ENCODE measurements at places on chromosomes 6 and 20.
A peak's percentile ranks its signal among the peaks of the same experiment; 100 is the strongest.

DNA sequence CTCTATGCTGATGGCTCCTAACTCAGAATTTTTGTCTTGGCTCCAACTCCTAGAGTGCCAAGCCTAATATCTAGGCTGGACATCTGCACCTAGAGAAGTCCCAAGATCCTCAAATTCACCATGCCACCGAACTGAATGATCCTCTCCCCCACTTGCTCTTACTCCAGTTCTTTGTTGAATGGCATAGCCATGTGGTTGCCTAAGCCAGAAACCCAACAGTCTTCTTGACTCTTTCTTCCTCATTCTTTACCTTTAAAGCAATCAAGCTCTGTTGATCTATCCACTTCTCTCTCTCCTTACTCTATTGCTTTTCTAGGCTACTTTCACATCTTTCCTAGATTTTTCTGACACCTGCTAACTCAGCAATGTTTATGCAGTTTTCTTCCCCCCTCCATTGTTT lies 126.5 kb upstream of the FOXO3 start:
- no peak for DNase-seq

GRCh38 chr6:76174722-76175121 lies 102.3 kb upstream of the IMPG1 start:
- DNase-seq, result no peak

DNA sequence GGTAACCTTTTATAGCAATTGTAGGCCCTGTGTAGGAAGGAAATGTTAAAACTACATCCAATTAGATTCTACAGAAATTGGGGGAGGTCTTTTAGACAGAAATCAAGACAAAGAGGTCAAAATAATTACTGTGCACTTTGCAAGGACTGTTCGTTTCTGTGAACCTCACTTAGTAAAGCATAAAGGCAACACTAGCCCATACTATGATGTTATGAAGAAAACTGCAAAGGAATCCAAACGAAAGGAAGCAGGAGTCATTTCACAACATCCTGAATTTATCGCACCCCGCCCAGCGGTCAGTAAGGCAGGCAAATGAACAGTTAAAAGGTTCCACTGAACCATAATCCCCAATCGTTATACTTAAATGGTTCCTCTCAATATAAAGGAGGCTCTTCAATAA lies 429.5 kb upstream of the ARID1B start:
- no peak for DNase-seq

DNA sequence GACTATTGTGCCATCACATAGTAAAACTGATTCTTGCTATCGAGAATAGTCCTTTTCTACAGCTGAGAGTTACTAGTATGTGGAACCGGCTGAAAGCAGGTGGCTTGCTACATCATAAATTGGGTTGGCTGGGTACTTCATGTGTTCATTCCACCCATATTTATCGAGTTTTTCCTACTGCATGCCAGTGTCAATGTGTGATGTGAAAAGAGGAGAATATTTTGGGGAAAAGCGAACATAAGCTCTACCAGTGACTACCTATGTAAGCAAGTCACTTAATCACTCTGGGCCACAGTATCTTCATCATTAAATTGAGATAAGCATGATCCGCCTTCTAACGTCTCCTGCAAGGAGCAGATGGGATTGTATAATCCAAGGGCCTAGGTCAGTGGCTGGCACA lies 61.0 kb downstream of the TSHZ2 start:
- DNase-seq, result no peak

GRCh38 chr20:62282877-62283503 lies 19.8 kb upstream of the ADRM1 start:
- peak; percentile 46 for DNase-seq

GRCh38 chr6:157609556-157609955 lies 213.5 kb upstream of the SNX9 start:
- no peak for DNase-seq

GRCh38 chr6:108589244-108589791 lies 28.6 kb downstream of the FOXO3 start:
- DNase-seq, result peak; percentile 75

- no peak for DNase-seq
Observed at GRCh38 chr6:1855890-1856289, 246.2 kb downstream of the FOXC1 start.

- peak; percentile 80 for DNase-seq
Observed at GRCh38 chr20:48668451-48668946, 159.3 kb downstream of the PREX1 start.

DNA sequence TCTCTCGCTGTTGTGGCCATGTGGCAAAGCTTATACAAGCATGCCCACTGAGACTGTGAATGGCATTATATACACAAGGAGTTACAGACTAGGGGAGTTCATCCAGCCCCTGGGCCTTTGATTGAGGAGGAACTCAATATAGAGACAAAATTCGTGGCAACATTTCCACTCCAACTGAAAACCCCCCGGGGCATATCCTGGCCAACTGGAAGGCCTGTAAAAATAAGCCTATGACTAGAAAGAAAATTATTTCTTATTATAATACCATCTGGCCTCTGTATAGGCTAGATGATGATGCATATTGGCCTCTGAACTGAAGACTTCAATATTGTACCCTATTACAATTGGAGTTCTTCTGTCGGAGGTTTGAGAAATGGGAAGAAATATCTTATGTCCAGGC lies 175.5 kb upstream of the GJE1 start:
- no peak for DNase-seq

GRCh38 chr20:49677777-49678758 lies 35.6 kb downstream of the B4GALT5 start:
- no peak for DNase-seq

- DNase-seq, result no peak
Observed at GRCh38 chr6:88105741-88106340, 58.2 kb downstream of the SPACA1 start.

DNA sequence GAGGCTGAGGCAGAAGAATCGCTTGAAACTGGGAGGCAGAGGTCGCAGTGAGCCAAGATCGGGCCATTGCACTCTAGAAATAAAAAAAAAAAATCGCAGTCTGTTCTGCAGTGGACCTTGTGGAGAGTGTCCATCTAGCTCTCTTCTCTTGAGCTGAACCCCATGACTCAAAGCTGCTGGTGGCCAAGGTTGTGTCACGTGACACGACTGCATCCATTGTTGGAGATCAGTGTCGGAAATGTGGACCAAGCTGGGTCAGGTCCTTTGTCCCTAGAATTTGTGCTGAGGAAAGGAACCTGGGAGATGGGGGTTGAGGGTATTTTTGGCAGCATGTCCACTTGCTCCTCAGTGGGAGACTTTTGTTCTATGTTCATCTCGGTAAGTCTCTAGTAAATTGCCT lies 564.8 kb upstream of the CDH4 start:
- no peak for DNase-seq

- DNase-seq, result no peak
Observed at GRCh38 chr20:20096421-20096820, 44.1 kb downstream of the CFAP61 start.

GRCh38 chr20:22449188-22449973 lies 135.0 kb downstream of the FOXA2 start:
- no peak for DNase-seq

GRCh38 chr6:131900231-131900630 lies 50.9 kb downstream of the CCN2 start:
- DNase-seq, result no peak

DNA sequence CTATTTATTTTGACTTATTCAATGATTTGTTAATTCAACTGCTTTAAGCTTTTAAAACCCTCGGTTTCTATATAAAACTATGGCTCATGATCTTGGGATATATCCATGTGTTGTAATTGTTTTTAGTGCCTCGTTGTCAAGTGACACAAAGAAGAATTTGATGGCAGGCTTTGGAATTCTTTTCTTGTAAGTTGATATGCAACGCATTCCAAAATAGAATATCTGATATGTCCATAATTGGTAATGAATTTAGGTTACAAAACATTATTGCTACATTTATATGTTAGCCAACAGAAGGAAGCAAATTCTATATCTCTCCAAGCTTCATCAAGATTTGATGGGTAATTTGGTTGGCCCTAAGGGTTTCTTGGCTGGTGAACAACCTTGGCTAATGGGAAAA lies 220.4 kb upstream of the RIMS1 start:
- DNase-seq, result no peak

DNA sequence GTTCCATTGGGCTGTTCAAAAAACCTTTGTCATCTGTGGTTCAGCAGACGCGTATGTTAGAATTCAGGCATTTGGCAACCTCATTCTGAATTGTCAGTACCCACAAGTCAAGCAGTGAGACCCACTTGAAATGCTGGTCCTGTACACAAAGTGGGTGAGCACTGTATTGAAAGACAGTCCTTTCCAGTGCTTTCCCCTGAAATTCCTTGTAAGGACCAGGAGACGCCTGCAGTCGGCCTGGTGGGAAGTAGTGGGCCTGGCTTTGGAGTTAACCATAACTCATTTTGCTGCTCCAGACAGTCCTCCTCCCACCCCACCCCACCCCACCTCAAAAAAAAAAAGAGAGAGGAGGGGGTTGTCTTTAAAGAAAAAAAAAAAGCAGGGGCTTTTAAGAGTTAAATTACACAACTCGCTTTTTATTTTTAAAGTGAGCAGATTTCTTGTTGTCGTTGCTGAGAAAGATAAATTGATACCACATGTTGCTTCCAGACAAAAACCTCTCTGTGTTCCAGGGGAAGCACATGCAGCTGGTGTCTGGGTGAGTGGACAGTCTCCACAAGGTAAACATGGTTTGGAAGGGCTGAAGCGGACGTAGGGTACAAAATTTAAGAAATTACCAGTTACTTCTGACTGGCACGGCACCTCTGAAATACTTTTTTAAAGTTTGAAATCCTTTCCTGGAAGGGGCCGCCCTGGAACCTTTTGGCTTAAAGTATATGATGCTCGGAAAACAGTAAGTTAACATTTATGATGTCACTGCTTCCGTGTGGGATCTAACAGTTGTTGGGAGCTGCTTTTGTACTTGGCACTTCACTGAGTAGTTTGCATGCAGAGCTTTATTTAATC lies 95.3 kb downstream of the FOXO3 start:
- DNase-seq, result peak; percentile 28

- no peak for DNase-seq
Observed at GRCh38 chr20:24361541-24361940, 107.9 kb upstream of the SYNDIG1 start.

DNA sequence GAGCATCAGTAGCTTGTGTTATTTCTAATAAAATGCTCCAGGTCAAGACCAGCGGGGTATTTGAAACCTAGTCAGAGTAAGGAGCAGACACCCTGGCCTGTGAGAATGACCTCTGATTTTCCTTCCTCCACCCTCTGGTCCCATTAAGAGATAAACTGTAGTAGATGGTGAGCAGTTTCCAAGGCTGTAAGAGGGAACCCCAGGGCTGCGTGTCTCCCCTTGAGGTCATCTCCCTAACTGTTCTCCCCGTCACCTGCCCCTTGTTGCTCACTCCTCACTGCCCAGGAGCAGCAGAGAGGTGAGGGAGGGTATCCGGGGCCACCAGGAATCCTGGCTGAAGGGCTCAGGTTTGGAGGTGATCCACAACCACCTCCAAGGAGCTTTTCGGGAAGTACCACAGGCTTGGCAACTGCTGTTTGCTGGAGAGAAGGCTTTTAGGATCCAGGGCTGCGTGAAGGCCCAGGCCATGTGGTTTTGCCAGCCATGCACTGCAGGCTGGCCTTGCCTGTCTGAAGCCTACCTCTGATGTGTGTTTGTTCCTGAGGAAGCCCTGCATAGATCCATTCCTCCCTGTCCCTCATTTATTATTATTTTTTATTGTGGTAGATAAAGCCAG lies 62.5 kb downstream of the RREB1 start:
- DNase-seq, result no peak

DNA sequence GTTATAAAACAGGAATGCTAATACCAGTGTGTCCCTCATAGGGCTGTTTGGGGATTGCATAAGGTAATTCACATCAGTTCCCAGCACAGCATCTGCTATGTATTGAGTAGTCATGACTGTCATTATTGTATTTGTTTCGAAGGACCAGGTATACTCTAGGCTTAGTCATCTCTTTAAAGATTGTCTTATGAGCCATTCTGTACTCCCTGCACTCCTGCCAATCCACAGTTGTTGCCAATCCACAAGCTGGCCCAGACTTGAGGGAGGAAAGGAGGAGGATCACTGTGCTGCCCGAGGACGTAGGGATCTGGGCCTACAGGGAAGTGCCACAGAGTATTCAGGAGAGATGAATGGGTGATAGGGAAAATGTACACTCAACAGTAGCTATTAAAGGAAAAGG lies 113.0 kb upstream of the TIAM2 start:
- no peak for DNase-seq

- no peak for DNase-seq
Observed at GRCh38 chr6:35876902-35877301, 44.0 kb downstream of the SRPK1 start.

GRCh38 chr6:11434565-11435326 lies 102.8 kb upstream of the TMEM170B start:
- DNase-seq, result no peak

DNA sequence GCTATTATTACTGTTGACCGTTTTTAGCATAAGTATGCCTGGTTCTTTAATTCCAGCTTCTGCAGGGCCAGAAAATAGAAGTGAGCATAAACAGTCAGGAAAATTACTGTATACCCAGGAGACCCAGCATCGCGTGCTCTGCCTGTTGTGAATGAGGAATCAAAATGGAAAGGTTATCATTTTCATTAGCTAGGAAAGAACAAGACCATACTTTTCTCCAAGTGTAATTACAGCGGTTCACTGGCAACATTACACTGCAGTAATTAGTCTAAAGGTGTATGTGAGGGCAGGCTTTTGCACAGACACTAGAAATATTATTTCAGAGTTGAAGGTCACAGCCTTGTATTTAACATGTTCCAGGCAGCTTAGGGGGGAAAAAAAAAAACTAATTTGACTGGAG lies 403.8 kb upstream of the SOX4 start:
- no peak for DNase-seq

DNA sequence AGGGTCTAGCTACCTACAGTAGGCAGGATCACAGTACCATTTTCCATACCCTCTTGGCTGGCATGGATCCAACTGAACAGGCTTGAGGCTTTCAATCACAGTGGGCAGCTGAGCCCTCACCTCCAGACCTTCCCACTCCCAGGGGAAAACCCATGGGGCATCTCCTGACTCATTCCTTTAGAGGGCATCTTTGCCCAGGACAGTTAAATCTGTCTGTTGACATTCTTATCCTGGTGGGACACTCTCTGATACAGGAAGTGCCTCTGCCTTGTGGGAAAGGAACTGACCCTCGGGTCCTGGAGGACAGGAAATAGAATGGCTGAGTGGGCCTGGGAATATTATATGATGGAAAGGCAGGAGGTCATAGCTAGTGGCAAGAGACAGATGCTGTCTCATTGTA lies 10.2 kb upstream of the EPB41L1 start:
- DNase-seq, result no peak

DNA sequence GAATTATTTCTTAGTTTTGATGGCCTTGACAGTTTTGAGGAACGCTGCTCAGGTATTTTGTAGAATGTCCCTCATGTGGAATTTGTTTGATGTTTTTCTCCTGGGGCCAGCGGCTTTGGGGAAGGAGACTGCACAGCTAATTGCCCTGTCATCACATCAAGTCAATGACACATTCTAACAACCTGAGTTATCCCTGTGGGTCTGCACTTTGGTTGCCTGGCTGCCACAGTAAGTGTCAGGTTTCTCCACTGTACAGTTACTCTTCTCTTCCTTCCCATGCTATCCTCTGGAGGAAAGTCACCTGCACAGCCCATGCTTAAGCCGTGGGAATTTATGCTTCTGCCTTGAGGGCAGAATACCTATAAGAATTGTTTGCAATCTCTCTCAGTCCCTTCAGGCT lies 1.4 kb upstream of the TREML4 start:
- DNase-seq, result no peak

- no peak for DNase-seq
Observed at GRCh38 chr6:27599859-27600532, 127.1 kb upstream of the ZNF184 start.

- no peak for DNase-seq
Observed at GRCh38 chr20:38291966-38292365, 12.0 kb upstream of the BPI start.
